NCI-H510A treated with DMSO at 0.1 percent for 48 hours (cell line): ENCODE measurements at places on chromosomes 3 and 15.

GRCh38 chr3:197775317-197775716 is 15.7 kb upstream of the LRCH3 start:
- no peak for DNase-seq

DNA sequence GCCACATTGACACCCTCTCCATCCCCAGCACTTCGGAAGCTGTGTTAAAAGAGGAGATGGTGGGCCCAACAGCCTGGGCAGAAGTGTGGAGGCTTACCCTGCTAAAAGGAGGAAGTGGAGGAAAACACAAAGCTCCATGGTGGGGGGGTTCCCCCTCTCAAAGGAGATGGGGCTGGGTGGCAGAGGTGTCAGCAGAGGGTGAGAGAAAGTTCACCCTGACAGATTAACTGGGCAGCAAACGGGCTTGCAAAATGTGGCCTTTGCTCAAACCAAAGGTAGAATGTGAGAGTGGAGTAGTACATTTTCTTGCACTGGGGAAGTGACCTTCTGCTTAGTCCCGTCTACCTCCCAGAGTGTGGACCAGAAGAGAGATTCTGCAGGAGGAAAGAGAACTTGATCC is 44.7 kb downstream of the MYO1E start:
- no peak for DNase-seq

DNA sequence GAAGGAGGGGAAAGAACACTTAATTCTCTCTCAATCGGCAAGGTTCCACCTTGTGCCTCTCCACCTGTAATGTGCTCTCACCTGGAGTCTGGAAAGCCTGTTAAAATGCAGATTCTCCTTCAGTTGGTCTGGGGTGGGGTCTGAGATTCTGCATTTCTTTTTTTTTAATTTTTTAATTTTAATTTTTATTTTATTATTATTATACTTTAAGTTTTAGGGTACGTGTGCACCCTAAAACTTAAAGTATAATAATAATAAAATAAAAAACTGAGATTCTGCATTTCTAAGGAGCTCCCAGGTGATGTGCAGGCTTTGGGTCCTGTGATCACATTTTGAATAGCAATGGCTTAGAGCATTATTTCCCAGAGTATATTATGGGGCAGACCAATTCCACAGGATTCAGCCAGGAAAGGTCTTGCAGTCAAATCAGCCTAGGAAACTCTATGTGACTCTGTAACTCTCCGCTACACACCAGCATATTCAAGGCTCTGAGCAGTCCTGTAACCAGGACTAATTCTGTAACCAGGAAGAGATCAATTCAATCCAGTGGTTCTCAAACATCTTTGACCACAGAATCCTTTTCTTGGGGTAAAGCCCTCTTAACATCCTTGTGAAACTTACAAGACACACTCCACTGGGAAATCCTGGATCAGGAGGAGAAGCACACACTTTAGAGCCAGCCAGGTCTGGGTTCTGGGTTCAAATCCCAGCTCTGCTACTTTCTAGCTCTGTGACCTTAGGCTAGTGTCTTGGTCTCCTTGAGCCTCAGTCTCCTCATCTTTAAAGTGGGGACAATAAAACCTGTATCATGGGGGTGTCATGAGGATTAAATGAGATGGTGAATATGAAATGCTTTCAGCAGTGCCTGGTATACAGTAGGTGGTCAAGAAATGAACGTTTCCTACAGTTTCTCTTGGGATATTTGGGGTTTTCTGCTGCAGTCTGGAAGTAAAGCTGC is 62.3 kb upstream of the SEC13 start:
- no peak for DNase-seq

- DNase-seq: no peak
Observed at GRCh38 chr15:88331291-88331690, 74.8 kb upstream of the NTRK3 start.

DNA sequence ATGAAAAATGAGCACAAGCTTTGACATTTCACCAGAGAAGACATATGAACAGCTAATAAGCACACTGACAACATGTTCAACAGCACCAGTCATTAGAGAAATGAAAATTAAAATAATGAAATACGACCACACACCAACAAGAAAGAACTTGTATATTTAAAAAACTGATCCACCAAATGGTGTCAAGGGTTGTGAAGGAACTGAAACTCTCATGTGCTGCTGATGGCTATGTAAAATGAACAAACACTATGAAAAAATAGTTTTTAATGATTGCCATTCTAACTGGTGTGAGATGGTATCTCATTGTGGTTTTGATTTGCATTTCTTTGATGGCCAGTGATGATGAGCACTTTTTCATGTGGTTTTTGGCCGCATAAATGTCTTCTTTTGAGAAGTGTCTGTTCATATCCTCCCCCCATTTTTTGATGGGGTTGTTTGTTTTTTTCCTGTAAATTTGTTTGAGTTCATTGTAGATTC is 193.8 kb downstream of the SCAPER start:
- DNase-seq: no peak

DNA sequence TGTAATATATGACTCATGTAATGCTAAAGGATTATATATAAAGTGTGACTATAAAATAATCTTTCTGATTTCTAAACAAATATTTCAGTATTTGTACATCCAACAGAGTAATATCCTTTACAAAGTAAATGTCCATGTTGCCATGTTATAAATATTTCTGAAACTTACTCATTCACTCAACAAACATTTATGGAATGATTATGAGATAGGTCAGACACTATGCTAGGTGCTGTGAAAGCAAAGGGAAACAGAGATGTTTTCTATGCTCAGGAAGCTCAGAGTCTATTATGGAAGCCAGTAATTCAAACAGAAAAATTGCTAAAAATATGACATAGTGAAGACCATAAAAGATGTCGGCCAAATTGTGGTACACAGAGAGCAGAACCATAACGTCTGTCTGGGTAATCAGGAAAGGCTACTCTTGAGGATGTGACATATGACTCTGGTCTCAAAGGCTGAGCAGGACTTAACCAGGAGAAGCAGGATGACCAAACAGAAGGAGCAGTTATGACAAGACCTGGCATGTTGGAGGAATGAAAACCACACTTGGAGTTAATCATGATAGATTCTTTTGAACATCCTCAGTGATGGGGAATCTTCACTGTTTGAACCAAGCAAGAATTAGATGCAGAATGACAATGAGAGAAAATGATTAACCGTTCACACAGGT is 39.0 kb upstream of the MYO5C start:
- DNase-seq: no peak

DNA sequence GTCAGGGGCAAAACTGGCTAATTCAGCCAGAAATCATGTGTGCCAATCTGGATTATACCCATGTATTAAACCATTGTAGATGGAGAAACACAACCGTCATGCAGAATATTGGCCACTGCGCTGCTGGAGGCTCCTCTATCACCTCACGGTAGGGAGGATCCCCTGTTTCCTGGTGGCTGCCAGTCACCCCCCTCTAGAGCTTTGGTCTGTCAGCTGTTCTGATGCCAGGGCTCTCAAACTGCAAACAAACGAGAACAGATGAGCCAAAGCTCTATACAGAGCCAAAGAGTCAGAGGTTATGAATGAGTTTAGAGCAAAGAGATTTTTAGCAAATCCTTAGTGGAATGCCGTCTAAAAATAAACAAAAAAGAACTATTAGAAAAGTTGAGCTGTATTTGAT is 62.5 kb downstream of the IL20RB start:
- DNase-seq: no peak

GRCh38 chr3:116512931-116513330 is 67.6 kb upstream of the LSAMP start:
- no peak for DNase-seq

- no peak for DNase-seq
Observed at GRCh38 chr3:76826861-76827260, 213.0 kb upstream of the ROBO2 start.

DNA sequence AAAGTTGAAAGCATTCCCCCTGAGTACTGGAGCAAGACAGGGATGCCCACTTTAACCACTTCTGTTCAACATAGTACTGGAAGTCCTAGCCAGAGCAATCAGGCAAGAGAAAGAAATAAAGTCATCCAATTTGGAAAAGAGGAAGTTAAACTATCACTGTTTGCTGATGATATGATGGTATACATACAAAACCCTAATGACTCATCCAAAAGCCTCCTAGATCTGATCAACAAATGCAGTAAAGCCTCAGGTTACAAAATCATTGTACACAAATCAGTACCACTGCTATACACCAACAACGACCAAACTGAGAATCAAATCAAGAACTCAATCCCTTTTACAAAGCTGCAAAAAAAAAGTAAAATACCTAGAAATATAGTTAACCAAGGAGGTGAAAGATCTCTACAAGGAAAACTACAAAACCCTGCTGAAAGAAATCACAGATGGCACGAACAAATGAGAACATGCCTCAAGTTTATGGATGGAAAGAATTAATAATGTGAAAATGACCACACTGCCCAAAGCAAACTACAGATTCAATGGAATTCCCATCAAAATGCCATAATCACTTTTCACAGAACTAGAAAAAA is 40.3 kb downstream of the RPL39L start:
- no peak for DNase-seq

GRCh38 chr15:46174122-46174521 is 539.3 kb downstream of the SQOR start:
- no peak for DNase-seq

DNA sequence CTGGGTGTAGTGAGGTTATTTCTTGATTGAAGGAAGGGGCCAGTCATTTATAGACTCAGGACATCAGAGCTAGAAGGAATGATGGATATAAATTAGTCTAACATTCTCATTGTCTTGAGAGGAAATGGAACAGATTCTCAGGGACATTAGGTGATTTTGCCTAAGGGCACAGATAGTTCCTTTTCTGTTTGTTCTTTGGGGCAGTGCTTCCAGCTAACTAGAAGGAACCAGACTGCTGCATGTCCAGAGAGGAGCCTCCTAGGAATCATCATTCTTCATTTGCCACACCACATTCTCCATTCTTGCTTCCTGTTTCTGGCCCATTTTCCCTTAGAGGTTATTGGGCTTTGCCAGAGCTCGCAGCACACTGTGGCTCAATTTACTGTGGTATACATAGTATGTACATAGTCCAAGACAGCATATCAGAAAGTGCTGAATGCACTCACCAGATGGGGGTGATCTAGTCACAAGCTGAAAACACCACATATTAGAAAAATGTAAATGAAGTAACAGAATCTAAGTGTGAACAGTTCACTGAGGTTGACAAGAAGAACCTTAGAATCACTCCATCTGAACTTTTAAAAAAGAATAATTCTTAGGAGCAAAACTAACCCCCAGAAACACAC is 62.7 kb upstream of the MYZAP start:
- no peak for DNase-seq

DNA sequence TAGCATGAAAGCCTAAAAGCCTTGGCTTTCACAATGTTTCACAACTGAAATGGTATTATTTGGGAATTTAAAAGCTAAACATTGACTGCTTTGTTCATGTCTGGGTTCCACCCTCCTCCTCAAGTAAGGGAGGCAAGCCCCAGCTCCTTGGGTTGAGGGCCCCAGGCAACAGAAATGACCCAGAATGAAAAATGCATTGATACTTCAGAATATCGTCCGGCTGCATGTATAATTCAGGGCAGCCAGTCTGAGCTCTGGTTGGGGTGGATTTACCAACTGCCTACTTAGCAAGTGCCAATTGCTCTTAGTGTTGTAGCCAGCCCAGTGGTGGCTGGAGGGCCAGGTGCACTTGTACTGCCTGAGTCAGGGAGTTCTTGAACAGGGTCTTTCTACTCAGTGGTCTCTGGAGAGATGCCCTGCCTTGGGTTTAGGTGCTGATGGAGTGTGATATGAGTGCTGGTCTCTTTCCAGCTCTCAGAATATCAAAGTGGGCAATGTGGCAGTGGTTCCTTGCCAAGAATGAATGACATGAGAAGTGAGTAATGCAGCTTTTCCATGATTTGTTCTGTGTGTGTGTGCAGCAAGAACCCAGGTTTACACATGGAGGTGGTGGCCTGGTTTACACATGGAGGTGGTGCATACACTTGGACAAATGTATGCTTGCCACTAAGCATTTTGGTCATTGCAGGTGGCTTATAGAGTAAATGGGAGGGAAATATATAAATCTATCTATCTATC is 40.9 kb upstream of the ADAMTSL3 start:
- DNase-seq: no peak

DNA sequence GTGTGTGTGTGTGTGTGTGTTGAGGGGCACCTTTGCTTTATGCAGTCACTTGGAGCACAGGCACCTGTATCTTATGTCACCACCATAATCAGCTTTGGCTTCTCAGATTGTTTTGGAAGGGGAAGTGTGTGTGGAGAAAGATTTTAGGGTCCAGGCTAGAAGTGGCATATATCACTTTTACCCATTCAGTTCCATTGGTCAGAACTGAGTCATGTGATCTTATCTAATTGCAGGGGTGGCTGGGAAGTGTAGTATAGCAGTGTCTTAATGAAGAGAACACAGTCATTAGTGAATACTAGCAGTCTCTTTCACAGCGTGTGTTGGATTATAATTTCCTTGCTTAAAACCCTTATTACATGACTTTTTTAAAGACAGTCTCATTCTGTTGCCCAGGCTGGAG is 20.6 kb downstream of the NCK1 start:
- DNase-seq: no peak

GRCh38 chr15:21267671-21268395 is 172.5 kb downstream of the POTEB3 start:
- no peak for DNase-seq

- no peak for DNase-seq
Observed at GRCh38 chr15:85718271-85718971, 76.3 kb downstream of the KLHL25 start.

DNA sequence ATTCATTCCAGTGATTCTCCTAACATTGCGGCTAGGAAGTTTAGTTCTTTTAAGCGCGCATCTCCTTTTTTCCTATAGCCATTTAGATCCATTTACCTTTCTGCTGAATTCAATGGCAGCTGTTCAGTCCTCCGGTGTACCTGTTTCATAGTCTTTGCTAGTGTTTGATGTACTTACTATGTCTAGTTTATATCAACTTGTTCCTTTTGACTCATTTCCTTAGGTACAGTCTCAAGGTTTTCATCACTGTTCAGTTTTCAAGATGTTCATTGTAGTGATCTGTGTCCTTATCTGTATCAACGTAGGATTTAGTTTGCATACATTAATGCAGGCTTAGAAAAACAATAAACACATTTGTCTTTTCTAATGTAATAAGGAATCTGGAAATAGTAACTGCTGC is 59.0 kb upstream of the MBNL1 start:
- no peak for DNase-seq

DNA sequence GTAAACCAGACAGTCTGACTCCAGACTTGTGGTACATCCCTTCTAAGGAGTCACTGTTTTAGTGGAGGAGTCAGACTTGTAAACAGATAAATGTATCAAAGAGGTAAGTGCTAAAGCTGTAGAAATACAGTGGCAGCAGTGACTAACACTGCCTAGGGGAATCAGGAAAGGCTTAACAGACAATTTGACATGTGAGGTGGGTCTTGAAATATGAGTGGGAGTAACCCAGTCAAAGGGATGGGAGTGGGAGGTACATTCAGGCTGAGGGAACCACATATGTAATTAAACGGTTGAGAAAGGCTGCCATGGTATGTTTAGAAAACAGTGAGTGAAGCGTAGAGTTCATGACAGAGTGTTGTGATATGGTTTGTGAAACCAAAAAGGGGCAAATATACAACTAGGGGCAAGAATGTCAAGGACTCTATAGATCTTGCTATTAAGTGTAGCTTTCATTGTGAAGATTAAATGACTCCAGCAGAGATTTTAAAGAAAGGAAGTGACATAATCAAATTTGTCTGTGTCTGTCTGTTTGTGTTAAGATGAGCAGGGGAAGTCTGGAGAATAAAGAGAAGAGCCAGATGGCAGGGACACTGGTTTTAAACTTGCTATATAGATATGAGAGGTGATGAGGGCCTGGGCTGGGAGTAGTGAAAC is 11.2 kb upstream of the ALCAM start:
- DNase-seq: no peak
